ENCODE measurements at places on chromosomes 5 and 9. TPM values are rescaled to one million over a fixed set of nuclear protein-coding genes. Genes with fewer than 3 reads are reported as not detected.

BDP1 gene
- total RNA-seq = 10.0 TPM

PCDHGB2 gene
- 0.42 TPM for total RNA-seq

ADAMTSL2 gene
- total RNA-seq = not detected

GHR gene
- 0.42 TPM for total RNA-seq

MAMDC2 gene
- 1.8 TPM for total RNA-seq

RFK gene
- total RNA-seq = 14.3 TPM

GPX3 gene
- 46.1 TPM for total RNA-seq
